H7 (cell line): ENCODE measurements at places on chromosomes 13 and 19.

- DNase-seq: no peak
Measured at GRCh38 chr13:31048521-31048920, 113.2 kb downstream of the HSPH1 start.

DNA sequence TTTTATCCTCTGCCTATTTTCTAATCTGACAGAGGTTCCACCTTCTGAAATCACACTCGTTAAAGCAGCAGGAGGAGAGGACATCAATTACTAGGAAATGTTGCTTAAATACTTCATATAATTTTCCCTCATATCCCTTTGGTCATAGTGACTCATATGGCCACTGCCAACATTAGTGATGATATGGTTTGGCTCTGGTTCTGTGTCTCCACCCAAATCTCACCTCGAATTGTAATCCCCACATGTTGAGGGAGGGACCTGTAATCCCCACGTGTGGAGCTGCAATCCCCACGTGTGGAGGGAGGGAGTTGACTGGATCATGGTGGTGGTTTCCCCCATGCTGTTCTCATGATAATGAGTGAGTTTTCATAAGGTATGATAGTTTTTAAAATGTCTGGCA lies 618.4 kb upstream of the SLITRK5 start:
- no peak for DNase-seq

DNA sequence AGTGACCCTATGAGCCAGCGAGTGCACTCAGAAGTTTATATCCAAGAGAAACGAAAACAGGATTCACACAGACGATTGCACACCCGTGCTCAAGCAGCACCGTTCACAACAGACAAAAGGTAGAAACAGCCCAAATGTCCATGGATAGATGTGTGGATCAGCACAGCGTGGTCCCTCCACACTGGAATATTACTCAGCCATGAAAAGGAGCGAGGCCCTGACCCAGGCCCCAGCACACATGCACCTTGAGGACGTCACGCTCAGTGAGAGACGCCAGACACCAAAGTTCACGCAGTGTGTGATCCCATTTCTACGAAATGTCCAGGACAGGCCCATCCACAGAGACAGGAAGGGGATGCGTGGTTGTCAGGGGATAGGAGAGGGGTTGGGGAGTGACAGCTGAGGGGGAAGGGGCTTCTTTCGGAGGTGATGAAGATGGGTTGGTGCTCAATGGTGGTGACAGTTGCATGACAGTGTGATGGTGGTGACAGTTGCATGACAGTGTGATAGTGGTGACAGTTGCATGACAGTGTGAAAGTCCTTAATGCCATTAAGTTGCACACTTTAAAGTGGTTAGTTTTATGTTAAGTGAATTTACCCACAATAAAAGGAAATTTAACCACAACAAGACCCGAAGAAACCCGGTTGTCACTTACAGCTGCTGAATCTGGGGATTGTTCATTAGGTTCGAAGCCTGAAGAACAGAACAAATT lies 18.9 kb upstream of the SLC39A3 start:
- DNase-seq: no peak

DNA sequence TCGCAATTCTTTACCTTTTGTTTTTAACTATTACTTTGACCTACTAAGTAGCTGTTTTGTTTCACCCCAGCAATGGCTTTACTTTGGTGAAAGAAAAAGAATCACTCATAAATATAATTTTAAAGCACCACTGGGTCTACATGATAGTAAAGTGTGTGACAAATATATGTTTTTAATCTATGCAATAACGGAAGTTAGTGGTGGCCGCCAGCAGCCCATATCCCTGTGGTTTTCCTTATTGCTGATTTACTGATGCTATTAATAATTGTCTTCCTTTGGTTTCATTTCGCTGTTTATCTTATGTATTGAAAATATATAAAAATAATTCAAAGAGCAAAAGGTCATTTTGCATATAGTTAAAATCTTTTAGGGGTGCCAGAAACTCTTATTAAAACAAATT lies 491.3 kb downstream of the DIAPH3 start:
- DNase-seq: no peak
